ENCODE measurements at places on chromosomes 4 and X. TPM values are rescaled to one million over a fixed set of nuclear protein-coding genes. Genes with fewer than 3 reads are reported as not detected.

GPR50 gene
- not detected for total RNA-seq

VSIG4 gene
- total RNA-seq: not detected

PPARGC1A gene
- 2.2 TPM for total RNA-seq

KLHL13 gene
- 0.45 TPM for total RNA-seq

ERVMER34-1 gene
- 1.4 TPM for total RNA-seq

TMEM271 gene
- total RNA-seq: not detected

DNA sequence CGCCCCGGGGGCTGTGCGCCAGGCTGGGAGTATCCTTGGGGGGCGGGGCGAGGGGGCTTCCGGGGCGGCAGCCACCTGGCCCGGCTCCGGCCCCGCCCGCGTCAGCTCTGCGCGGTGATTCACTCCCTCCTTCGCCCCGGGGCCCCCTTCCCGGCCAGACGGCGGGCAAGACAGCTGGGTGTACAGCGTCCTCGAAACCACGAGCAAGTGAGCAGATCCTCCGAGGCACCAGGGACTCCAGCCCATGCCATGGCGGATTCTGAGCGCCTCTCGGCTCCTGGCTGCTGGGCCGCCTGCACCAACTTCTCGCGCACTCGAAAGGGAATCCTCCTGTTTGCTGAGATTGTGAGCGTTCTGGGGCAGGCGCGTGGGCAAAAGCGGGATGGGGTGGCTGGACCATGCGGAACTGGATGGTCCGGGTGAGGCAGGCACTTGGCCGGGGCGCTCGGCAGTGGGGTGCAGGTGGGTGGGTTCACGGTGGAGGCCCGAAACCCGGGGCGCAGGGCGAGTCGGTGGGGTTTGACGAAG is at the start of gene PLP2:
TSS of gene PLP2 (plus strand) at position 147 of the 528 bp plus-strand sequence. CDS start at position 250, 103 bp downstream.
- DNase-seq: no peak

DNA sequence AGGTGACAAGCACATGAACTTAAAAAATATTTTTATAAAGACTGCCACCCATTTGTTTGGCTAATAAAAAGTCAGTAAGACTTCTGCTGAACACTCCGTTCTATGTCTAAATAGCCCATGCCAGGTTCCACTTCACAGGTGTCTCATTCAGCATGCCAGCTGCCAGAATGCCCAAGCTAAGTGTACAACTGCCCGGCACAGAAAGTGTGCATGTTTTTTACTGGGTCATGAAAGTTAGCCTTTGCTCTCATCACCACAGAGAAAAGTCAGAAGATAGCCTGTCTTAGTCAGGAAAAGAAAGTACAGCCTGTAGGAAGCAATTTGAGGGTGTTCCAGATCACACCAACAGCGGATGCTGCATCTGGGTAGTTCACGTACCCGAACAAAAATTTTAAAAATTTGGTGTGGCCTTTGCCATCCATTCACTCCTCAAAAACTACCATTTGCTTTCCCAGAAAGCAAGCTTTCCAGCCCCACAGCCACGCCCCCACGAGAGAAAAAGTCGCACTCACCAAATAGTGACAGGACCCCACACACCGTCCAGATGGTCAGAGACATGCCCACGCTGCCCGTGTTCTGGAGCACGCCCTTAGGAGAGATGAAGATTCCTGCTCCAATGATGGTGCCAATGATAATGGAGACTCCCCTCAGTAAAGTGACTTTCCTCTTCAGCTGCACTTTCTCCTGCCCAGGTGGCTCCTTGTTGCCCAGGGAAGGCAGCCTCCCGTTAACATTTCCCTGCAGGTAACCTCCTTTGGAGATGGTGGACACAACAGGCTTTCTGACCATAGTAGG is 671 bp downstream of the SLC7A11 start:
- DNase-seq: no peak

DNA sequence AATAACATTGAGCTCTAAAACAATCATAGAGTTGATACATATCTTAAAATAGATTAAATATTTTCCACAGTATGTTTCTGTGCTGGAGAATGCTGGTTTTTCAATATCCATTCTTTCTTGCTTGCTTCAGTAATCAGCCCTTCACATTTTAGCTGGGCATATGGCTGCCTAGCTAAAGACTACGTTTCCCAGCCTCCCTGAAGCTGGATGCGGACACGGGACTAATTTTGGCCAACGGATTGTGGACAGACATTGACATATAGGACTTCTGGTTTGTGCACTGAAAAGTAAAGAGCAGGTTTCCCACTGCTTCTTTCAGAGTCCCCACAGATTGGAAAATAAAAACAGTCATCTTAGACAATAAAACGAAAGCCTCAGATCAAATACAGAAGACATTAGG is 97.3 kb downstream of the COL25A1 start:
- no peak for DNase-seq

DNA sequence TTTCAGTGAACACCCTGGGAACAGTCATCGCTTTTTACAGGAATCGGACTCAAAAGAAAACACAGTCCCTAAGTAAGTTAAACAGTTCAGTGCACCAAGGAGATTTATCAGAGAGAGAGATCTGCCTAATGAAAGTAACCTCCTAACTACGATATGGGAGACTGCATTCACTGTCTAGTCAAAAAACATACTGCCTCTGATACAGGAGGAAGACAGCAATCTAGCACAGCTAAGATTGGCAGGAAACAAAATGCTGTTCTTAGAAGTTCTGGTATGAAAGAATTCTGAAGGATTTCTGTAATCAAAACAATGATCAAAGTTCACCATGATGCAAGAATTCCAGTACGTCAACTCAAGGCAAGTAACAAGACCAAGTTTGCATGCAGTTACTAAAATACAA is 92.8 kb downstream of the MAML3 start:
- no peak for DNase-seq

- peak; percentile 58 for DNase-seq
Observed at GRCh38 chr4:97665553-97665952, 477.7 kb downstream of the STPG2 start.

DNA sequence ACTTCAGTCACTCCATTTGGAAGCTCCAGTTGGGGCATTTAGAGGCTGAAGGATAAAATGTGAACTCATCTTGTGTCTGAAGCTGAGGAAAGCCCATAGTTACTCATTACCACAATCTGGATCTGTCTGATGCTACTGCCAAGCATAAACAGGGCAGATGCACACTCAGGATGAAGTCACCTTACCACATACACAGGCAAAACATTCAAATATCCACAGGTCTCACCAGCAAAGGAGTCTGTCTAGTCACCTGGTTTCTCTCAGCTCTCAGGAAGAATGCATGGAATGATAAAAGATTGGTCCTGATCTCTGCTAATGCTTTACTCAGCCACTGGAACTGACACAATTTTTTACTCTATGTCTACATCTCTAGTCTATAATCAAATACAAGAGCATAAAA is 13.0 kb upstream of the ODAPH start:
- no peak for DNase-seq

DNA sequence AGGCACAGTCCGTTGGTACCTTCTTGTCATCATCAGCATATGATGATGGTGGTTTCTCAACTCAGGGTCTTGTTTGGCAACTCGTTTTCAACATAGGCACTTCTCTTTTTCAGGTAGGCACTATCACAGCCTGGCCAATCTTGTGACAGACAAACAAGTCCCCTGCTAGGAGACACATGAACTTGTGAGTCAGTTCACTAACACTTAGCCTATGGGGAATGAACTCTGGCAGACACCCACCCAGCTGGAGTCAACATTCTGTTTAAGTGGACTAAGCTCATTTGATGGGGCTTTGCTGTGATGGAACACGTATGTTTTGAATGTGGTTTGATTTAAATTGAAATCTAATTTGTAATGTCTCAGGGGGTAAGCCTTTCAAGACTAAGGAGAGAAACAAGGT is 100.7 kb upstream of the MAMLD1 start:
- no peak for DNase-seq

- no peak for DNase-seq
Observed at GRCh38 chrX:44432641-44433040, 89.2 kb upstream of the EFHC2 start.

DNA sequence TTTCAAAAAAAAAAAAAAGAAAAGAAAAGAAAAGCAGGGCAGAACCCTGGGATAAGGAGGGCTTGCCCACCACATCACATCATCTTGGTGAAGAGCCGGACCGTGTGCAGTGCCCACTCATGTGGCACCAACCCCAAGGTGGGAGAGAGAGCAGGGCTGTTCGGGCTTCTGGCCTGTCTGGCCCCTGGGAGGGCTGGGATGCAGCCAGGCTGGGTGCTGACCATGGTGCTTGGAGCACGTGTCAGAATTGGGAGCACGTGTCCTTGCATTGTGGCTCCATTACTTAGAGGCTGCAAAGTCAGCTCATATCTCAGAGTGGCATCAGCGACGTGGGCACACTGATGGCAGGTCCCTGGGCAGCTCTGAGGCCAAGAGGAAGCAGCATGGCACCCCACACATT is 100.9 kb upstream of the AFAP1 start:
- no peak for DNase-seq

DNA sequence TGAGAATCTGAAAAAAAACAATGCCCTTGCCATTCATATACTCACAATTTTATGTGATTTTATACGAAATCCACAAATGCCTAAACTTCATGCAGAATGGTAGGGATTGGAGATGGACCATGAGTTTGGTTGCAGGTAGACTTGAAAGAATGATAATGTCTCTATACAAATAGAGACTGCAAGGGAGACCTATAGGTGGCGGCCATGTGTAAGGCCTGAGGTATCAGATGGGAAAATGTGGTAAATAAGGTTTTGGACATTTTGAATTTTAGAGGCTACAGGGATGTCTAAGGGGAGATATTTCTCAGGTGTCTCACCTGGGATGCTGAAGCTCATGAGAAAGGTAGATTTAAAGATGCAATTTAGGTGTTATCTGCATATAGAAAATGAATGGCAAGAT is 78.0 kb downstream of the GABRB1 start:
- no peak for DNase-seq

DNA sequence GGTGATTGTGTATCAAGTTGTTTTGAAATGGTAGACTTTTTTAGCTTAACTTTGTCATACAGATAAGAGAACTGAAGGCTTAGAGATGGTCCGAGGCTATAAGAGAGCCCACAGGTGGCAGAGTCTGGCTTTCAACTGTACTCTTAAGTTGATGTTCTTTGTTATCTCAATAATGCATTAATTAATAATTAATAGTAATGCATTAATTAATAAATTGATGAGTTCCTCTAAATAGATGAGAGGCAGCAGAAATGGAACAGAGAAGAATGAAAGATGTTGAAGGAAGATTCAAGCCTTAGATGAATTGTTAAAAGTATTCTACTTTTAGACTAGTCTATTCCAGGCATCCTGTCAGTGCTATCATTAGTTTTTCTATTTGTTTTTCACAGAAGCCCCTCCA is 22.4 kb downstream of the NUDT9 start:
- DNase-seq: no peak

DNA sequence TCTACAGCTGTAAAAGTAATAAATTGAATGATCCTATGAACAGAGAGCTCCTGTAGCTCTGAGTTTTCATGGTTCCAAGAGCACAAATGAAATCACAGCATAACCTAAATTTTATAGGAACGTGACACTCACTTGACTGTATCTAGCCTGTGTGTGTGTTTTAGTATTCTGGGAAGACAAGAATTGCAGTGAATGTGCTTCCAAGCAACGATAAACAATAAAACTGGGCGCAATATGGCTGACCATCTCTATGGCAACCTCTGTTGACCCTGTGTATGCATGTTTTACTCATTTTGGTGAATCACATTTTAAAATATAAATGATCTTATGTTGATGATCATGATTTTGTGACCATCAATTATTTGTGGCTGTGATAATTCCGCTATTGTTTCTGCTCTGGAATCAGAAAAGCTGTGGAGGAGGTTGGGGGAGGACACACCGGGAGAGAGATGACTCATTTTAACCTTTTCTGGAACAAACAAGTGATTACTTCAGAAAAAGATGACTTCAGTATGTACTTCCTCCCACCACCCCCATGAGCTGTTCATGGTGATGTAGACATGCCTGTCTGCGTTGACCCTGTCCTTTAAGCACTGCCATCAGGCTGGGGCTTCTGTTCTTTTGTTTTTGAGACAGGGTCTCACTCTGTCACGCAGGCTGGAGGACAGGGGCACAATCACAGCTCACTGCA is 31.8 kb downstream of the USP11 start:
- no peak for DNase-seq

Measured in chondrocyte (in vitro differentiated cells).